ENCODE measurements at places on chromosomes 1 and 21.

GRCh38 chr21:45132841-45133573 is 58.6 kb downstream of the ADARB1 start:
- DNase-seq = no peak

DNA sequence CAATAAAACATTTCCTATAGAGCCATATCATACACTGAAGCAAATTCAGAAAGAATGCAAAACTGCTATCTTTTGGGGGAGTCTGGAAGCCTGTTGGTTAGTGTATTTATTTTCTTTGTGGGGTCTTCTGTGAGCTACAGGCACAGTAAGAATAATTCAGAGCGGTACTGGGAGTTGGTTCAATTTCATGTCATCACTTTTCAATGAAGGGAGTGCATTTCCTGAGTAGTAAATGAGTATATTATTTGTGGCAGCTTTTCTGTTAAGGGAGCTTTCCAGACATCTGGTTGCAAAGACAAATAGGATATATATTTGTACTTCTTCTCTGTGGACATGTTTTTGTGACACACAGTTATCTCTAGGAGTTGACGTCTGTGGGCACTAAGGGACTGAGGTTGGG is 130.6 kb downstream of the HUNK start:
- DNase-seq = no peak

- no peak for DNase-seq
These were observed 19.6 kb downstream of the CA6 start for GRCh38 chr1:8965121-8965820.

GRCh38 chr1:19153169-19153568 is 56.9 kb downstream of the UBR4 start:
- no peak for DNase-seq

DNA sequence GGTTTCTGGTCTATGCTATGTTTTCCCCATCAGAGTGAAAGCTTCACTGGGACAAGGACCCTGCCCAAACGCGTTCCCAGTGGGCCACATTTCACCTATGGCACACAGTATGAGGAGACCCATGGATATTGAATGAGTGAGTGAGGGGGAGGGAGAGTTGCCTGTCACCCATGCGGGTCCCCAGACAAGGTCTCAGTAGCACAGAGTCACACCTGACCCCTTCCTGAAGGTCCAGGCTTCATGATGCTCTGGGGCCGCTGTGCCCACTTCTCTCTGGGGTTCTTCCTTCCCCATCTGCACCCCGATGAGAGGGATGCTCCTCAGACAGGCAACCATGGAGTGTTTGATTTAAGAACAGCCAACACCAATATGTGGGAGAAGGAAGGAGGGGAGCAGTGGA is 72.3 kb upstream of the CSF3R start:
- DNase-seq = no peak

GRCh38 chr1:17745479-17745955 is 9.6 kb upstream of the ACTL8 start:
- no peak for DNase-seq

DNA sequence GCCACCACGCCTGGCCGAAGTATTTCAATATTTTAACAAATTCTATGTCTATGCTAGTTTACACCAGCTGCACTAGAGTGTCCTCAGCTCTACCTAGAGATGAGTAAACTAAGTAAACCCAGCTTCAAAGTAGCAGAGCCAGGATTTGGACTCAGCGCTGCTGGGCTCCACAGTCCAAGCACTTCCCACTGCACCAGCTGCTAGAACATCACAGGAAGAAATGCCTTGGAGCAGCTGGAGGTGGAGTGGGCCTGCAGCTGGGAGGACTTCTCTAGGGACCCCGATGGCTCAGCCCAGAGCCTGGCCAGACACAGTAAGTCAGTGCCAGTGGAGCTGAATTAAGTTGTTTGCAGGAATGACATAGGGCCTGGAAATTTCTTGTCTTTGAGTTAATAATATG is 10.2 kb upstream of the SMIM12 start:
- DNase-seq = no peak

- DNase-seq = no peak
These were observed 9.9 kb downstream of the SYNJ1 start for GRCh38 chr21:32717851-32718316.

Data from BJ (cell line).